ENCODE measurements at places on chromosomes 11 and 22. TPM values are rescaled to one million over a fixed set of nuclear protein-coding genes. Genes with fewer than 3 reads are reported as not detected.

DNA sequence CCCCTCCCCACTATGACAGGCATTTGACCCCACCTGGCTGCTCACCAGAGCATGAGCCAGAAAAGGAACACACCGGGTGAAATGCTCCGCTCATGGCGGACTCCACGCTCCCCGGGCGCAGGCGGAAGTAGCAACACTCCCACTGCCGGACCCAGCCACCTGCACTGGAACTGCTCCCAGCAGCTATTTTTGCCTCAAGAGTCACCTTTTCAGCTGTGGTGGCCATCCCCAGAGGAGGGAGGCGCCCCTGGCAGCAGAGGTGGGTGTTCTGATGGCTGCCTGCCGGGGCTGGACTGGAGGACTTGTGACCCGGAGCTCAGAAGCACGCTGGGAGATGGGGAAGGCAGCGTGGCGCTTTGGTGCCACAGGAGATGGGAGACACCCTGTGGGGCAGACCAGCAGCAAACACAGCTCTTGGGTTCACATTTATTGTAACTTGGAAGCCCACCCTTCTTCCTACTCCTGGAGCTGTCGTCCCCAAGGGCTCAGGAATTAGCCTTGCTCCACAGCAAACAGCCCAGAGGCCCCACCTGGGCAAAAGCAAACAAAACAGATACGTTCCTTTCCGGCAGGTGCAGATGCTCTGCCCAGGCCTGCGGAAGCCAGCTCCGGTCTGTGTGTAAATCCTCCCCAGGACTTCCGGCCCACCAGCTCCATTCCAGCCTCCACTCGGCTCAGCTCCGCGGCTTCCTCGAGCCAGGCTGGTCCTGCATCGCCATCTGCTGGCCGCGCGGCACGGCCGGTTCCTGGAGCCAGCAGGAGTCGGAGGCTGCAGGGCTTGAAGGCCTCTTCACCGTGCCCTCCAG is 3.7 kb downstream of the RPS19BP1 start:
- peak overlapping the region; percentile 25 for H3K4me3 ChIP-seq
- H3K4me1 ChIP-seq, result peaks cover 67% of the 10 kb centered on the region
- H3K27ac ChIP-seq, result no peak overlapping the region
- H3K27me3 ChIP-seq, result no peaks in the 10 kb centered on the region
- H3K36me3 ChIP-seq, result peaks cover 25% of the 10 kb centered on the region
- peak; percentile 88 for DNase-seq

- no peak overlapping the region for H3K4me3 ChIP-seq
- no peak overlapping the region for H3K27ac ChIP-seq
- no peak for DNase-seq
These were observed 47.1 kb downstream of the BMAL1 start for GRCh38 chr11:13324709-13325108.

- no peaks in the 10 kb centered on the region for H3K4me1 ChIP-seq
- H3K27me3 ChIP-seq, result no peaks in the 10 kb centered on the region
- DNase-seq, result no peak
- no peaks in the 10 kb centered on the region for H3K36me3 ChIP-seq
These were observed 97.6 kb downstream of the SLC36A4 start for GRCh38 chr11:93100211-93100610.

GRCh38 chr11:66542362-66542761 is 3.5 kb downstream of the ZDHHC24 start:
- H3K4me3 ChIP-seq, result no peak overlapping the region
- DNase-seq, result no peak
- no peaks in the 10 kb centered on the region for H3K27me3 ChIP-seq

DNA sequence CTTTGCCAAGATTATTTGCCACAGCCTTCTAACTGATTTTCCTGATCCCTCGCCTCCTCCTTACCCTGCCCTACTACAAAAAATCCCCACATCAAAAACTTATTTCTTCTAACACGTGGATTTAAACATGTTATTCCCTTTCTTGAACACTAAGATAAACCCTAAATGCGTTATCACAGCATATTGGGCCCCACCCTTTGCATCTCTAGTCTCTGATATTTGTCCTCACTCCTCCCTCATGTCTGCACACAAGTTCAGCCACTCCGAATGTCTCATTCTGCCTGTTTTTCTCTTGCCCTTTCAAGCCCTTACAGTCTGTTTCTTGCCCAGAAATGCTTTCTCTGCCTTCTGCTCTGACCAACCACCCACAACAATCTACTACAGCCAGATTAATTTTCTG is 10.6 kb upstream of the ACER3 start:
- no peaks in the 10 kb centered on the region for H3K36me3 ChIP-seq
- H3K27ac ChIP-seq, result no peak overlapping the region
- no peak for DNase-seq
- H3K27me3 ChIP-seq, result no peaks in the 10 kb centered on the region
- no peak overlapping the region for H3K4me3 ChIP-seq
- no peaks in the 10 kb centered on the region for H3K4me1 ChIP-seq

- no peaks in the 10 kb centered on the region for H3K27me3 ChIP-seq
- H3K4me3 ChIP-seq, result no peak overlapping the region
- no peaks in the 10 kb centered on the region for H3K4me1 ChIP-seq
- no peak overlapping the region for H3K27ac ChIP-seq
These were observed 829.6 kb downstream of the KCNA4 start for GRCh38 chr11:29187215-29187614.

- no peaks in the 10 kb centered on the region for H3K27me3 ChIP-seq
- no peak for DNase-seq
- peaks cover 47% of the 10 kb centered on the region for H3K4me1 ChIP-seq
- H3K4me3 ChIP-seq, result no peak overlapping the region
These were observed 2.9 kb downstream of the CSNK1E start for GRCh38 chr22:38314051-38314932.

DNA sequence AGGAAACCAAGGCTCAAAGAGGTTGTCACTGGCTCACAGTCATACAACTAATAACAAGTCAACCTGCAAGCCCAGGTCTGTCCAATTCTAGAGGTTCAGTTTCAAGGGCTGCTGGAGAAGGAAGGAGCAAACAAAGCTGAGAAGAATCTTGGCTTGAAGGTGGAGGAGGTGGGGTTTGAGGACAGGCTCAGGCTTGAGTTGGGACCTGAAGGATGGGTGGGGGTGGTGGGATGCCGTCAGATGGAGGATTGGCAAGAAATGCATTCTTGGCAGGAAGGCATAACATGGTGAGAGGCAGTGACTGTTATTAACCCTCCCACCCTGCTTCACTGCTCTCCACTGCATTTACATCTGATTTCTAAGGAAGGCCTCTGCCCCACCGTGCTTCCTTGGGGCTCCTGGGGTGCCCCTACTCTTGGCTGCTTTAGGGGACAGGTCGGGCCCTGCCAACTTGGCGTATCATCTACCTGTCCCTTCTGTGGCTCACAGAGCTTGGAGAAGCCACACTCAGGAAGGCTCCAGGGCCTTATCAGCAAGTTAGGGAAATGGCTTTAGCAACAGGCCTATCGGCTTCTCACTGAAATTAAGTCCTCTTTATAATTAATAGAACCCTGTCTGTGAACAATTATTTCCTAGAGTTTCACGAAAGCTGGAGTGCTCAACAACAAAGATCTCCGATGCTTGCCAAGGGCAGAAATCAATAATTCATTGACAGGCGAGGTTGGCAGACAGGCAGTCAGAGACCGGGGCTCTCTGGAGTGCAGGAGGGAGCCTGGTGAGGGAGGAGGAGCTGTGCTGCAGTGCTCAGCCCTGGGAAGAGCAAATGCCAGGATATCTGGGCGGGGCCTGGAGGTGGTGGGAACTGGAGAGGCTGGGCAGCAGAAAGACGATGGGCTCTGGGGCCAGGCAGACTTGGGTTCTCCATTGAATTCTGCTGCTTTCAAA is 84.9 kb upstream of the NARS2 start:
- no peaks in the 10 kb centered on the region for H3K27me3 ChIP-seq
- H3K36me3 ChIP-seq, result no peaks in the 10 kb centered on the region
- no peak for DNase-seq
- H3K27ac ChIP-seq, result no peak overlapping the region
- H3K4me3 ChIP-seq, result no peak overlapping the region
- H3K4me1 ChIP-seq, result no peaks in the 10 kb centered on the region

GRCh38 chr22:29207243-29207550 is 1.5 kb downstream of the EMID1 start:
- H3K27ac ChIP-seq, result no peak overlapping the region
- H3K27me3 ChIP-seq, result no peaks in the 10 kb centered on the region
- no peaks in the 10 kb centered on the region for H3K36me3 ChIP-seq
- H3K4me1 ChIP-seq, result peaks cover 10% of the 10 kb centered on the region

DNA sequence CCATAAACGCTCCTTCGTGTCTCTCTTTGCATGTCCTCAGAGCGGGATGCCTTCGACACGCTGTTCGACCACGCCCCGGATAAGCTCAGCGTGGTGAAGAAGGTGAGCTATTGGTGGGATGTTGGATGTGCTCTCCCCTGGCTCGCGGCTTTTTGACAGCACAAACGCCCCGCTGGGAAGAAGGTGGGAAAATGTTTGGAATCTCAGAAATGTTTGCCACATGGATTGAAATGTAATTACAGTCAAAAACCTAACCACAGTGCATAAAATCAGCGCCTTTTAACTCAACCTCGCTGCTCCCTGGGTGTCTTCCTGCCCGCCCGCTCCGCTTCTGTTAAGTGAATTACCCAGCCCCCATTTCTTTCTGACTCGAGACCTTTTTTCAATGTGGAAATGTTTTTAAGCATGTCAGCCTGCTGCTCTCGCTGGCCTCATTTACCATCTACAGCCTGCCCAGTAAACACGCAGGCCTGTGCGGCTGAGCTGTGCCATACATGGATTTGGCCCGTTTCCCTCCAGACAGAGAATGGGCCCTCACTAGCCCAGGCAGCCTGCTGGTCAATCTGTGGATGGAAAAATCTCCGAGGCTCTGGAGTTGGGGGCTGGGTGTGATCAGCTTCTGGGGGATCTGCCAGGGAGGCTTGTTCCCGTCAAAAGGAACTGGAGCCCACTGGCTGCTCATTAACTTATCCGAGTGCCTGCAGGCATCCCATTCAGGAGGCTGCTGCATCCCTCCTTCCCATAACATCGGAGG is 32.7 kb upstream of the PARVG start:
- H3K36me3 ChIP-seq, result no peaks in the 10 kb centered on the region
- no peak overlapping the region for H3K4me3 ChIP-seq
- no peak for DNase-seq
- H3K27me3 ChIP-seq, result no peaks in the 10 kb centered on the region
- H3K4me1 ChIP-seq, result no peaks in the 10 kb centered on the region

GRCh38 chr22:46027211-46028105 is 50.5 kb upstream of the WNT7B start:
- peaks cover 37% of the 10 kb centered on the region for H3K27me3 ChIP-seq
- H3K27ac ChIP-seq, result no peak overlapping the region
- H3K4me3 ChIP-seq, result no peak overlapping the region
- DNase-seq, result no peak
- no peaks in the 10 kb centered on the region for H3K36me3 ChIP-seq

GRCh38 chr11:69400771-69401590 is 80.5 kb upstream of the LINC01488 start:
- no peak overlapping the region for H3K4me3 ChIP-seq
- H3K27ac ChIP-seq, result peak overlapping the region; percentile 61
- no peak for DNase-seq
- H3K4me1 ChIP-seq, result no peaks in the 10 kb centered on the region
- H3K36me3 ChIP-seq, result no peaks in the 10 kb centered on the region

- H3K27me3 ChIP-seq, result no peaks in the 10 kb centered on the region
- H3K4me3 ChIP-seq, result no peak overlapping the region
- no peaks in the 10 kb centered on the region for H3K36me3 ChIP-seq
- DNase-seq, result no peak
- no peak overlapping the region for H3K27ac ChIP-seq
- H3K4me1 ChIP-seq, result no peaks in the 10 kb centered on the region
These were observed 622.3 kb upstream of the CADM1 start for GRCh38 chr11:116126562-116126961.

GRCh38 chr11:114774599-114775361 is 96.5 kb downstream of the NXPE2 start:
- DNase-seq, result no peak
- no peak overlapping the region for H3K4me3 ChIP-seq
- no peaks in the 10 kb centered on the region for H3K36me3 ChIP-seq
- H3K27ac ChIP-seq, result no peak overlapping the region

- H3K27ac ChIP-seq, result no peak overlapping the region
- H3K27me3 ChIP-seq, result no peaks in the 10 kb centered on the region
- H3K4me1 ChIP-seq, result no peaks in the 10 kb centered on the region
These were observed 59.9 kb downstream of the APIP start for GRCh38 chr11:34856251-34856650.

- H3K36me3 ChIP-seq, result no peaks in the 10 kb centered on the region
- no peak overlapping the region for H3K4me3 ChIP-seq
These were observed 976.9 kb downstream of the BRD1 start for GRCh38 chr22:48850658-48851287.

DNA sequence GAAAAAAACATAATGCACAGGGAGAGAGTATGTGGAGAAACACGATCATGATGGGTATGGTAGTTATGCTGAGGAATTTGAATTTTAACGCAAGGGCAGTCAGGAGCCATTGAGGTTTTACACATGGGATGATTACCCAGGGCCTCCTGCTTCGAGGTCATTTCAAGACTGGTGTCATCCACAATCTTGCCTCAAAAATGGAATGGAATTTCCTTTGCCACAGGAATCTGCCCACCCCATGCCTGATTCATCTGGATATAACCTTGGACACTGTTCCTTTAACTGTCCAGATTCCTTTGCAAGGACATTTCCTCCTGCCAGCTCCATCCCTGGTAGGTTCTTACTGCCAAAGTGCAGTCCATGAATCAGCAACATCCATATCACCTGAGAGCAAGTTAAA is 655.9 kb upstream of the TENM4 start:
- no peak for DNase-seq
- H3K36me3 ChIP-seq, result no peaks in the 10 kb centered on the region
- H3K4me3 ChIP-seq, result no peak overlapping the region
- no peaks in the 10 kb centered on the region for H3K4me1 ChIP-seq
- no peak overlapping the region for H3K27ac ChIP-seq
- no peaks in the 10 kb centered on the region for H3K27me3 ChIP-seq

- no peak overlapping the region for H3K27ac ChIP-seq
- H3K27me3 ChIP-seq, result no peaks in the 10 kb centered on the region
- no peaks in the 10 kb centered on the region for H3K4me1 ChIP-seq
- no peak overlapping the region for H3K4me3 ChIP-seq
- no peaks in the 10 kb centered on the region for H3K36me3 ChIP-seq
These were observed 130.7 kb downstream of the FEZ1 start for GRCh38 chr11:125365196-125365931.

DNA sequence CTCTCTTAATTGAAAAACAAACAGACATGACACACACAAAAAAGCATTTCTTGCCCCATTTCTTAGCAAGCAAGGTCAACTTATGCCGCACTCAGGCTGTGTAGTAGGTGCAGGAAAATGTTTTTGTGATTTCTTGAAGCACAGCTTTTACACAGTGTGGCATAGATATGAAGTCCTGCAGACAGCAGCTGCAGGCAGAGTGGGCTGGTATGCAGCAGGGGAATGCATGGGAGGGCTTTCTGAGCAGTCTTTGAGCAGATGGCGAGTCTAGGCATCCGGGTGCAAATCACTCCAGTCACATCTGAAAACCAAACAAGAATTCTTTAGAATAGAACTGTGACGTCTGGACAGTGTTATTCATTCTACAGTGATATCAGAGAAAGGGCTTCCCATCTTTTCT is 87.5 kb downstream of the BLID start:
- no peak overlapping the region for H3K27ac ChIP-seq
- H3K4me3 ChIP-seq, result no peak overlapping the region
- H3K36me3 ChIP-seq, result no peaks in the 10 kb centered on the region
- no peak for DNase-seq

- peaks cover 6% of the 10 kb centered on the region for H3K36me3 ChIP-seq
These were observed 133.8 kb downstream of the ATXN10 start for GRCh38 chr22:45805413-45805812.

The SHISAL1 gene
- not detected for polyA plus RNA-seq

The DGCR6 gene
- polyA plus RNA-seq, result 1.4 TPM

The SLC25A18 gene
- not detected for polyA plus RNA-seq

The NFRKB gene
- polyA plus RNA-seq, result 20.3 TPM

The GGTLC3 gene
- not detected for polyA plus RNA-seq

The CDC42EP1 gene
- polyA plus RNA-seq, result not detected

The OR5F1 gene
- not detected for polyA plus RNA-seq

The B4GALNT4 gene
- polyA plus RNA-seq, result 0.31 TPM

The ALX4 gene
- not detected for polyA plus RNA-seq

All from CD8-positive, alpha-beta memory T cell (primary cell).